ENCODE measurements at places on chromosomes 4 and X.
A peak's percentile ranks its signal among the peaks of the same experiment; 100 is the strongest.

- no peak for DNase-seq
These were observed 312.9 kb downstream of the GLUD2 start for GRCh38 chrX:121360280-121360679.

GRCh38 chr4:28883211-28883610, 1837.0 kb upstream of the PCDH7 start:
- DNase-seq, result no peak

- DNase-seq, result no peak
These were observed 5.5 kb upstream of the STK26 start for GRCh38 chrX:132017431-132018185.

- no peak for DNase-seq
These were observed 37.2 kb upstream of the CPEB2 start for GRCh38 chr4:14965071-14965470.

DNA sequence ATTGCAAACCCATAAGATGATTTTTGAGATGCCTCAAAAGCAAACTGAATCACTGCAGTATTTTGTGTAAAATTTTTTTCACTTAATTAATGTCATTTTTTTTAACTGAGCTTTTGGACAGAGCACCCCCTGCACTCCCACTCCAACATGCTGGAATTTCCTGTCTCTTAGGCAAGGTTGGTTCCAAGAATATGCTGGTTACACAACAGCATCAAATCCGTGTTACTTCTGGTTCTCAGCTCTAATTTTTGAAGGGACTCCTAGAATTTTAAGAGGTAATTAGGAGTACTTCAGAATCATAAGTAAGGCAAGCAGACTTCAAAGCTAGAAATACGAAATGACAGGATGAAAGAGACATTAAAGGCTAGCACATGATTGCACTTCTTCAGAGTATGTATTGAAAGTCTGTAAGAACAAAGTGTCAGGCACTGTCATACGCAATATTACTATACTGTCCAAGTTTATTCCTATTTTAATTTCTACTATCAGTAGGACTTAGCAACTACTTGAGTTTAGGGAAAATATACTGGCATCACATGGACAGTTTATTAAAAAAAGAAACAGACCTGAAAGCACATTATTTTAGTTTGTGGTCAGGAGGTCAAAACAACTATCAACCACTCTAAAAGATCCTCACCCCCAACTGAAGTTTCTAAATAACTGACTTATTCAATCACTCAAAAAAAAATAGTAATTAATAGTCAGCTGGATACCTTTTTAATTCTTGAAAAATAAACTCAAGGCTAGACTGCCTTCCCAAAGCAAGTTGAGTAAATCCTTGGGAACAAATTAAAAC, 1.6 kb upstream of the JCHAIN start:
- no peak for DNase-seq

- DNase-seq, result no peak
These were observed 50.4 kb downstream of the PDK3 start for GRCh38 chrX:24515447-24515846.

GRCh38 chr4:160319221-160319867, 1216.5 kb downstream of the RAPGEF2 start:
- DNase-seq, result no peak

- DNase-seq, result no peak
These were observed 13.2 kb downstream of the XKRX start for GRCh38 chrX:100915562-100915961.

- DNase-seq, result no peak
These were observed 91.6 kb downstream of the DDIT4L start for GRCh38 chr4:100098681-100099080.

- DNase-seq, result no peak
These were observed 2248.1 kb downstream of the ARAP2 start for GRCh38 chr4:33996075-33996718.

- DNase-seq, result no peak
These were observed 245.6 kb downstream of the THOC2 start for GRCh38 chrX:123487236-123487635.

DNA sequence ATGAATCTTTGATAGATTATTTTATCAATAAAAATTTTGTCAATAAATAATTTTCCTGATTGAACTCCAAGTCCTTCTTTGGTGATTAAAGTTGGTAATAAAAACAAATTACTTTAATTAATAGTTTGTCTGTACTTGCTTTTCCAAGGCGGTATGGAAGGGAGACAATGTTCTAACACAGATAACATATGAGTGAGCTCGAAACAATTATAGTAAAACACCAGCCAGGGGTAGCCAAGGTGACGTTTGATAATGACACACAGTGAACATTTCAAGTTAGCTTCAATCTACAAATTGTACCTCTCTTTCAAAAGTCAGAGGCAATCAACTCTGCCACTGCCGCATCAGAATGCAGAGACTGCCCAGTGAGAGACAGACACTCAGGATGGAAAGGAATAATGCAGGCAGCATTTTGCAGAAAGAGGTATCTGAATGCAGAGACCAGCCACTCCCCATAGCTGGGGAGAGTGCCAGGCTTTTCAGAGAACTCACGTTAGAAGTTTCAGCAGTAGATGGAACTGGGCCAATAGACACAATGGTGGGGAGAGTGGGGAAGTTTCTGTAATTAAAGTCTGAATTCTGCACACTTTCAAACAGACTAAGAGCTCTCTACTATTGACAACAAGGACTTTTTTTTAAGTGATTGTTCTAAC, 18.1 kb upstream of the ATOH1 start:
- peak; percentile 16 for DNase-seq

DNA sequence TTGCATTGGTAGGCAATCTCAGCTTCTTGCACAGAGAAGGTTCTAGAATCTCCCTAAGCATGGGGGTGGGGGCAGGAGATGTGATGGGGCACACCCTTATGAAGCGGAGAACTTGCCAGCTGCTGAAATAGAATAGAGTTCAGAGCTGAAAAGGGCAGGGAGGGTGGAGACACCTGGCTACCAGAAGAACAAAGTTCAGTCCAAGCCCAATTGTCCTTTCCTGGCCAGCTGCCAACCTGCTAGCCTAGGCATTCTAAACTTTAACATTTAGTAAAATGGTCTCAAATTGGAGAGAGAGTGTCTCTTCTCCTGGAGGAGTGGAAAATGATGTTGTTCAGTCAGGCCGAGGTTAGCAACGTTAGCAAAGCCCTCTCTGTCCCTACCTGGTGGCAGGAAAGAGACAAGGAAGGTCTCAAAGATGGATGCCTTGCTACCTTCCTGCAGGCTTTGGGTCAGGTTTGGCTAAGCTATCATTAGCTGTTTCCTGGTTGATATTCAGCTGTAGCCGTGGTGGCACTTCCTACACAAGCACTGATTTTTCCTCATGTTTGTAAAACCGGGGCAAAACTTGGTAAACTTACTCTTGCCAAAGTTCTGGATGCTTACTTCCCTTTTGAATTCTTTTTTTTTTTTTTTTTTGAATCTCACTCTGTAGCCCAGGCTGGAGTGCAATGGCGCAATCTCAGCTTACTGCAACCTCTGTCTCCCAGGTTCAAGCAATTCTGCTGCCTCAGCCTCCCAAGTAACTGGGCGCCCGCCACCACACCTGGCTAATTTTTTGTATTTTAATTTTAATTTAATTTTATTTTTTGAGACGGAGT, 34.7 kb upstream of the NYX start:
- peak; percentile 29 for DNase-seq

DNA sequence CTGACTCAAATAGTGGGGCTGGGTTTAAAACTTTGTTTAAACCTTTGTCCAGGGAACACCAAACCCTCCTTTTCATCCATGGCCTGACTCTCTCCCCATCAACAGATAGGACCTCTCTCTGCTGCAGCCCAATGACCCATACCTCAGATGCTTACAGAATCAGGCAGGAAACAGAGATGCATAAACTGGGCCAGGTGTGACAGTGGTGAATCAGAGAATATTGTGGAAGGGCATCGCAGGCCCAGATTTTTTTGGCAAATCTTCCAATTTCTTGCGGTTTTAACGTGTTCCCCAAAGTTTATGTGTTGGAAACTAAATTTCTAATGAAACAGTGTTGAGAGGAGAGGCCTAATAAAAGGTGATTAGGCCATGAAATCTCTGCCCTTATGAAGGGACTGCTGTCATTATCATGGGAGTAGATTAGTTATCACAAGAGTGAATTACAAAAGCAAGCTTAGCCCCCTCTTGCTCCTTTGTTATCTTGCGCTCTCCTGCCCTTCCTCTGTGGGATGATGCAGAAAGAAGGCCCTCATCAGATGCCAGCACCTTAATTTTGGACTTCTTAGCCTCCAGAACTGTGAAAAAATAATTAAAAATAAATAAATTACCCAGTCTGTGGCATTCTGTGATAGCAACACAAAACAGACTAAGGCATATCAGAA, 82.8 kb downstream of the STK32B start:
- DNase-seq, result no peak

GRCh38 chr4:150280081-150280895, 202.0 kb downstream of the DCLK2 start:
- DNase-seq, result no peak

GRCh38 chrX:30892591-30892990, 3.5 kb upstream of the TAB3 start:
- DNase-seq, result no peak

DNA sequence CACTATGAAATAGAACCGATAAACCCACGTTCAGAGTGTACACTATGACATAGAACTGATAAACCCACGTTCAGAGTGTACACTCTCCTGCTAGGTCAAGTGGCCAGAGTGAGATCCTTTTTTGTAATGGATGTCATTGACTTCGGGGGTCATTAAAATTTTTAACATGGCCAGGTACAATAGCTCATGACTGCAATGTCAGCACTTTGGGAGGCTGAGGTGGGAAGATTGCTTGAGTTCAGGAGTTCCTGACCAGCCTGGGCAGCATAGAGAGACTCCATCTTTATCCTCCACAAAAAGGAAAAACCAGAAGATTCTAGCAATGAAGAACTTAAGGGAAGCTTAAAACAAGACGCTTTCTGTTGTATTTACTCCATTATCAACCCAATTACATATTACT, 439.7 kb upstream of the FRG1 start:
- DNase-seq, result no peak

GRCh38 chrX:10156199-10157031, at the start of gene CLCN4:
Gene CLCN4 (plus strand): TSS chrX:10156975. CDS start chrX:10185033, 28,058 bp downstream.
- peak; percentile 53 for DNase-seq

- DNase-seq, result no peak
These were observed 17.3 kb upstream of the BBS12 start for GRCh38 chr4:122715221-122715620.

- DNase-seq, result peak; percentile 3
These were observed 102.6 kb downstream of the IL1RAPL2 start for GRCh38 chrX:104668550-104668949.

- no peak for DNase-seq
These were observed 162.5 kb upstream of the MED14 start for GRCh38 chrX:40897718-40898270.

- no peak for DNase-seq
These were observed 92.7 kb downstream of the SYNPO2 start for GRCh38 chr4:118981171-118981838.

GRCh38 chr4:121358473-121358872, 22.3 kb downstream of the QRFPR start:
- no peak for DNase-seq

- no peak for DNase-seq
These were observed 43.6 kb downstream of the ADGRG4 start for GRCh38 chrX:136344320-136344719.

- DNase-seq, result no peak
These were observed 117.9 kb upstream of the MED14 start for GRCh38 chrX:40853004-40853815.

DNA sequence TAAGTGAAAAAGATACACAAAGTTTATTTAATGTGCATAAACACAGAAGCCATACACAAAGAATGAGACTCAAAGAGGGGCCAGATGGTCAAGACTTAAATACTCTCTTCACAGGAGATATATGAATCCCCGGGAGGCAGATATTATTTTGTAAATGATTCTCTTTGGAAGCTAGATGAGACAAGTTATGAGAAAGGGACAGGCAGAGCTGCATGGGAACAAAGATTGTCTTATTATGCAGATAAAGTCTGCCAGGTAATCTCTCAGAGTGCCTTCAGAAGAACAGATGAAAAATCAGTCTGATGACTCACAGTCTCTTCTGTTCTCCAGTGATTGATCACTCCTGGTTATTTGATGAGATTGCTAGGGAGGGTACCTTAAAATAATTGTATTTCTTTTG, 89.0 kb downstream of the NAF1 start:
- no peak for DNase-seq

GRCh38 chrX:154758696-154759095, 4.0 kb upstream of the DKC1 start:
- DNase-seq, result no peak

DNA sequence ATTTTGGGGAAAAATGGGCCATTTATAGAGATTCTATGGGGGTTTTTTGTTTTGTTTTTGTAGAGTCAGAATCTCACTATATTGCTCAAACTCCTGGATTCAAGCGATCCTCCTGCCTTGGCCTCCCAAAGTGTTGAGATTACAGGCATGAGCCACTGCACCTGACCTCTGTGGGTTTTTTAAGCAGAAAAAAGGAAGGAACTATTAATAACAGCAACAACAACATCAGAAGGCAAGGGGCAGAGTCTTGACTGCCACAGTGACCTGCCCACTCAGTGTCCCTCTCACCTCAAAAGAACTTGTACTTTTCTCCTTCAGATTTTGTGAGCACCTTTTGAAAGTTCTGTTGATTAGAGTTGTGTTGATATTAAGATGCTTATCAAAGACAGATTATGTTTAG, 48.1 kb downstream of the FNIP2 start:
- DNase-seq, result no peak

- DNase-seq, result peak; percentile 60
These were observed 6.7 kb downstream of the MYL5 start for GRCh38 chr4:680928-681645.

DNA sequence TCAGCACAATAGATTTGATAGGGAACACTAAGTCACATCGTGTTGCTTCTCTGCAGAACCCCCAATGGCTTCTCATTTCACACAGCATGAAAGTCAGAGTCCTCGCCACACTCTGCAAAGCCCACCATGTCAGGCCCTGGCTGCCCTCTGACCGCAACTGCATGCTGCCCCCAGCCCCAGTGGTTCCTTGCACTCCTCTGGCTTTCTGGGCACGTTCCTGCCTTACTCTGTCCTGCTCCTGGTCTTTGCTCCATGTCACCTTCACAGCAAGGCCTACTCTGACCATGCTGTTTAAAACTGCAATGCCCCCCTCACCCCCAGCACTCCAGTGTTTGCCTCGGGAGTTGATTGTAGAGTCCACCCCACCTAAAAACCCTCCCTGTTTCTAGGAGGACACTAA, 78.1 kb downstream of the EVC start:
- no peak for DNase-seq

- DNase-seq, result no peak
These were observed 125.4 kb downstream of the PDLIM5 start for GRCh38 chr4:94577136-94577535.

- DNase-seq, result no peak
These were observed 75.5 kb downstream of the UGT8 start for GRCh38 chr4:114674080-114674479.

DNA sequence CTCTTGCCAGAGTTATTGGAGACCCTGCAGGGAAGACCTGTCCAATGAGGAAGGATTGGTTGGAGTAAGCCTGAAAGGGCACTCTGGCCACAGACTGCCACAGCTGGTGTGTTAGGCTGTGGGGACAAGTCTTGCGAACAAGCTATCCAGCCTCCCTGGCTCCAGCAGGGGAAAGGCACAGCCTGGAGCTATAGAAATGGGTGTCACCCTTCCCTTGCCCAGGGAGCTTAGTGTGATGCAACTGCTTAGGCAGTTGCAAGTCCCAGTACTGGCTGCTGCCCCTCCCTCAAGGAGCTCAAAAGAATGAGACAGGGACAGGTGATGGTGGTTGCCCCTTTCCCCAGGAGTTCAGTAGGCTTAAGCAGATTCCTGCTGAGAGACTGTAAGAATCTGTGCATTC, 165.7 kb upstream of the CT83 start:
- no peak for DNase-seq
